Mesothelial cell of epicardium (in vitro differentiated cells): ENCODE measurements at places on chromosomes 13 and 19.

GRCh38 chr13:76864259-76864658, 21.9 kb downstream of the KCTD12 start:
- H3K36me3 ChIP-seq, result no peaks in the 10 kb centered on the region
- no peaks in the 10 kb centered on the region for H3K4me1 ChIP-seq
- no peak overlapping the region for H3K27ac ChIP-seq
- peaks cover 8% of the 10 kb centered on the region for H3K27me3 ChIP-seq

- H3K36me3 ChIP-seq, result peaks cover 5% of the 10 kb centered on the region
- no peak for DNase-seq
- no peaks in the 10 kb centered on the region for H3K27me3 ChIP-seq
- H3K4me3 ChIP-seq, result no peak overlapping the region
- H3K27ac ChIP-seq, result no peak overlapping the region
- peaks cover 21% of the 10 kb centered on the region for H3K4me1 ChIP-seq
Observed at GRCh38 chr13:79642596-79642995, 161.6 kb downstream of the NDFIP2 start.

DNA sequence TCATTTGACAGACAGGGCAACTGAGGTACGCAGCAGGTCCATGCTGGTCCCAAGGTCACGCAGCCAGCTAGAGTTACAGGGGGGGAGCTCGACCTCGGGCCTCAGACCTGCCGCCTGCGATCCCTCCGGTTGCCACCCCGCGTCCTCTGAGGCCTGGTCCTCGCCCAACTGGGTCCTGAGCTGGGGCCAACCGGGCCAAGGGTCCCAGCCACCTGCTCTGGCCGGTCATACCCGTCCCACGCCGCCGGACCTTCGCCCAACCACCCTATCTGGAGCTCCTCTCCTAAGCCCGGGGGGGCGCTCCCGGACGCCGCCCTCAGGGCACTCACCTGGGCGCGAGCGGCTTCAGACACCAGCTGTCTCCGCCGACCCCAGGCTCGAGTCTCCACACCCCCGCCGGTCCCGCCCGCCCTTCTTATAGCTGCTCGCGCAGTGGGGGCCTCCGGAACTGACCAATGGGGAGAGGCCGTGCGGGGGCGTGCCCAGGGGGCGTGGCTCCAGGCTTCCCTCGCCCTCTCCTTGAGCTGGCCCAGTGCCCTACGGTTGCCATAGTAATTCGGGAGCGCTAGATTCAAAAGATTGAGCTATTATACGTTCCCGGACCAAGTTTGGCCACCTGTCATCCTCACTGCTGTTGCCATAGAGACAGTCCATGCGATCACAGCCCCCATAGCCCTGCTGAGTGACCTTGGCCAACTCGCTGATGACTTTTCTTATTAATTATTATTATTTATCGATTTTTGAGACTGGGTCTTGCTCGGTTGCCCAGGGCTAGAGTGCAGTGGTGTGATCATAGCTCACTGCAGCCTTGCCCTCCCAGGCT, at the start of gene PLIN5:
Gene PLIN5 (minus strand): TSS at position 389 of the 823 bp plus-strand sequence. CDS start 1,150 bp downstream, outside the sequence.
- H3K4me3 ChIP-seq, result no peak within 1 kb of the TSS
- no peak within 1 kb of the TSS for H3K27ac ChIP-seq
- peaks cover 14% of the 10 kb centered on the region for H3K27me3 ChIP-seq
- peak; percentile 80 for DNase-seq
- peaks cover 4% of the 10 kb centered on the region for H3K4me1 ChIP-seq

DNA sequence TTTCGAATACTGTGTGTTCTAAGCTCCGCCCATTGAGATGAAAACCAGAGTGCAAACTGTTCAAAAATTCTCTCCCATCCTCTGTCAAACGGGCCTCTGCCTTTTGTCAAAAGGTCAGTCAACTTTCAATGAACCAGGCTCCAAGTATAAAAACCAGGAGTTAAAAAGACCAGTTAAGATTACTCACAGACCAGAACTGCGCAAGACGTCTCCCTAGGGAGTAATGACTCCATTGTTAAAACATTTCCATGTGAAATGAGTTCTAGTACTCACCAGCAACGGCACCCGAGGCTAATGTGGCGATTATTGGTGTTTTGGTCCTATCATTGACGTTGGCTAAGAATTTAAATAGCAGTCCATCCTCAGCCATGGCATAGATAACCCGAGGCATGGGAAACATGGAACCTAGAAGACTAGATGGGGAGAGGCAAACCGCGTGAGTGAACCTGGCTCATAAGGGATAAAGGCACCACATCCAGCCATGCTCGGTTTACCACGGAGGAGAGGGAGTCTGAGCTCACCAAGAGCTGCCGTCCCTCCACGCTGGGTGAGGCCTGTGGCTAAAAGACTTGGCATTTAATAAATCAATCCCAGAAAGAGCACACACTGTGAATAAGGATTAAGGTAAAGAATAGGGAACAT, 73.3 kb downstream of the SLC7A1 start:
- H3K36me3 ChIP-seq, result peaks cover 17% of the 10 kb centered on the region
- H3K4me3 ChIP-seq, result no peak overlapping the region
- no peaks in the 10 kb centered on the region for H3K27me3 ChIP-seq

GRCh38 chr13:112252804-112253590, 123.2 kb upstream of the SPACA7 start:
- no peak for DNase-seq
- H3K27ac ChIP-seq, result no peak overlapping the region
- H3K4me1 ChIP-seq, result no peaks in the 10 kb centered on the region
- peaks cover 53% of the 10 kb centered on the region for H3K27me3 ChIP-seq

DNA sequence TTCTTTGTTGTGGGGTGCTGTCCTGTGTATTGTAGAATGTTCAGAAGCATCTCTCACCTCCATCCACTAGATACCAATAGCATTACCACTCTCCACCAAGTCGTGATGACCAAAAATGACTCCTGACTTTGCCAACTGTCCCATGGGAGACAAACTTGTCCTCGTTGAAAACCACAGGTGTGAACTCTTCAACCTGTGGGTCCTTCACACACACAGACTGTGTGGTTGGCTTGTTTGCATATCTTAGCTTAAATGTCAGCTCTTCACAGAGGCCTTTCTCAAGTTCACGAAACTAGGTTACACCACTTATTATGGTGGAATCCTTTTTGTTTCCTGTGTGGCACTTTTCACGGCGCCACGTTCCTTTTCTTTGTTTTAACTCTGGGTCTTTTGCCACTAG, 6.8 kb downstream of the GPC5 start:
- H3K4me3 ChIP-seq, result no peak overlapping the region
- no peak overlapping the region for H3K27ac ChIP-seq
- H3K27me3 ChIP-seq, result peaks cover 60% of the 10 kb centered on the region
- no peak for DNase-seq
- H3K4me1 ChIP-seq, result no peaks in the 10 kb centered on the region

- H3K36me3 ChIP-seq, result no peaks in the 10 kb centered on the region
- peaks cover 21% of the 10 kb centered on the region for H3K27me3 ChIP-seq
- no peak overlapping the region for H3K27ac ChIP-seq
- no peak for DNase-seq
- no peak overlapping the region for H3K4me3 ChIP-seq
Observed at GRCh38 chr19:51127755-51128154, 3.0 kb downstream of the SIGLEC9 start.

- DNase-seq, result no peak
- H3K27ac ChIP-seq, result peak overlapping the region; percentile 81
- H3K27me3 ChIP-seq, result peaks cover 3% of the 10 kb centered on the region
- no peaks in the 10 kb centered on the region for H3K36me3 ChIP-seq
- H3K4me1 ChIP-seq, result peaks cover 50% of the 10 kb centered on the region
Observed at GRCh38 chr19:35438096-35438495, 10.0 kb upstream of the FFAR2 start.

DNA sequence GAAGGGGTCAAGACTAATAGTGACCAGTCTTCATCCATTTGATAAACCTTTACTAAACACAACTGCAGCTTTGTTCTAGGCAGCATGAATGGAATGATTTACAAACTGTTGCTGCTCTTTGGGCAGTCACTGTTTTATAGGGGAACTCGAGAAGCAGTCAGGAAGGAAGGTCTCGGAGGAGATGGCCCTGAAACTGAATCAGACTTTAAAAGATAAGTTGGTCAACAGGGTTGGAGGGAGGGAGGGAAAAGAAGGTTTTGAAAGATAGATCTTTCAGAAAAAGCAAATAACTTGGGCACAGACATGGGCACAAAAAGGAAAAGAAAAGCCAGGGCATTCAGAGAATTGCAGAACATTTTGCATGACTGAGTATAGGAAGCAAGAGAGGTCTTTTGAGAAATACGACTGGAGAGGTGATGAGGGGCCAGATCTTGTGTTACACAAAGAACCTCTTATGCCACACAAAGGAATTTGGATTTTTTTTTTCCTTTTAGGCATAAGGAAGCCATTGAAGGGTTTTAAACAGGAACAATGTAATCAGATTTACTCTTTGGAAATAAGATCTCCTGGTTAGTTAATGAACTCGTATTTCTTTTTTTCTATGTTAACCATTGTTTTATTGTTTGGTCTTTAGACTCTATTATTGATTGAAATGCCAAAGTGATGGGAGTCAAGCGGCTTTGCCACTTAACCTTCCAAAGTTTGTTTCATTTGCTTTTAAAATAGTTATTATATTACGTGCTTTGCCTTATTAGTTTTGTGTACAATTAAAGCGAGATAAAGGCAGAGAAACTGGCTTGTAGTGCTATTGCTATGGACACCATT, 37.5 kb upstream of the SACS start:
- H3K27me3 ChIP-seq, result no peaks in the 10 kb centered on the region
- H3K4me3 ChIP-seq, result no peak overlapping the region
- peaks cover 56% of the 10 kb centered on the region for H3K4me1 ChIP-seq
- H3K27ac ChIP-seq, result peak overlapping the region; percentile 73
- peaks cover 2% of the 10 kb centered on the region for H3K36me3 ChIP-seq

DNA sequence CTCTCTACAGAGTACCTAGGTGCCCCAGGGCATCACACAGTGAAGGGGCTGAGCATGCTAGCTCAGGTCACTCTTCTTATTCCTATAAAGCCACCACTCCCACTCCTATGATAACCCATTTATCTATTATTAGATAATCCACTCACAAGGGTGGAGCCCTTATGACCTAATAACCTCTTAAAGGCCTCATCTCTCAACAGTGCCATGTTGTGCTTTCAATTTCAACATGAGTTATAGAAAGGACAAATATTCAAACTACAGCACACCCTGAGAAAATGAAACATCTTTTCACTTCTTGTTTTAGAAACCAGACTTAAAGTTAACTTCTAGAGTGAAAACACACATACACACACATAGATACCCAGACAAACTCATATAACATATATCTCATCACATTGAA, 1494.9 kb upstream of the MIR17HG start:
- peaks cover 22% of the 10 kb centered on the region for H3K4me1 ChIP-seq
- no peak overlapping the region for H3K27ac ChIP-seq
- H3K36me3 ChIP-seq, result no peaks in the 10 kb centered on the region
- DNase-seq, result no peak
- H3K4me3 ChIP-seq, result no peak overlapping the region

DNA sequence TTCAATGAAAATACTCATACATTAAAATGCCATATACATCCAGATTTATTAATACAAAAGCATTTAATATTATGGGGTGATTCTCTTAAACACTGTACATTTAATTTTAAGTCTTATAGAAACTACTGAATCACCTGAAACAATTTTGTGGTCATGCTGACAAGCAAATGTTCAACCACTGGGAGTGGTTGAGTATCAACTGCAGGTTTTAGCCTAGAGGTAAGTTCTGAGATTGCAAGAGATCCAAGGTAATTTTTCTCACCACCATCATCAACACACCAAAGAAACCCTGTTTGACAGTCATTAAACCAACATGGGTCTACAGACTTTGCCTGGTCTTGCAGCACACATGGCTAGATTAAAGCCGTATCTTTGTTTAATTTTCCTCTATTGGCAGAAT, 196.3 kb downstream of the LHFPL6 start:
- no peaks in the 10 kb centered on the region for H3K36me3 ChIP-seq
- no peak overlapping the region for H3K27ac ChIP-seq

- H3K4me3 ChIP-seq, result no peak overlapping the region
- no peaks in the 10 kb centered on the region for H3K36me3 ChIP-seq
- no peak for DNase-seq
- no peaks in the 10 kb centered on the region for H3K27me3 ChIP-seq
- H3K4me1 ChIP-seq, result peaks cover 3% of the 10 kb centered on the region
Observed at GRCh38 chr13:31056644-31057271, 104.9 kb downstream of the HSPH1 start.

DNA sequence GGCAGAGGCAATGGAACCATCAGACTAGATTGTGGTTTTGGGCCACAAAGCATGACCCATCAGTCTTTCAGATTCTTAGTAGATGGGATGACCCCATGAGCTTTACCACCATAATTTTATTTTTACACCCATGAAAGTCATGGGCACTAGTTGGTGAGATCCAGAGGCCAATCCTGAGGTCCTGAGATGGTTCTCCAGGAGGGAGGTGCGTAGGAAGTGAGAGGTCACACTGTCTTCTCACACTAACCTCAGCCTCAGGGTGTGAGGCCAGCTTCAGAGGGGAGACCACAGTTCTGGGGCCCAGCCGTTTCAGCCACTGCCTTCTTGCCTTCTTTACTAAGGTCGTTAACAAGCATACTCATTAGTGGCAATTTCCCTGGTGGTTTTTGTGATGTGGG, 106.4 kb downstream of the AKAP11 start:
- H3K4me1 ChIP-seq, result no peaks in the 10 kb centered on the region
- no peak overlapping the region for H3K4me3 ChIP-seq
- peaks cover 23% of the 10 kb centered on the region for H3K27me3 ChIP-seq
- no peak overlapping the region for H3K27ac ChIP-seq
- no peak for DNase-seq

- no peaks in the 10 kb centered on the region for H3K36me3 ChIP-seq
- peaks cover 10% of the 10 kb centered on the region for H3K4me1 ChIP-seq
- H3K27me3 ChIP-seq, result peaks cover 83% of the 10 kb centered on the region
- DNase-seq, result no peak
- peak overlapping the region; percentile 70 for H3K4me3 ChIP-seq
- no peak overlapping the region for H3K27ac ChIP-seq
Observed at GRCh38 chr19:50551034-50551714, 17.1 kb downstream of the LRRC4B start.

DNA sequence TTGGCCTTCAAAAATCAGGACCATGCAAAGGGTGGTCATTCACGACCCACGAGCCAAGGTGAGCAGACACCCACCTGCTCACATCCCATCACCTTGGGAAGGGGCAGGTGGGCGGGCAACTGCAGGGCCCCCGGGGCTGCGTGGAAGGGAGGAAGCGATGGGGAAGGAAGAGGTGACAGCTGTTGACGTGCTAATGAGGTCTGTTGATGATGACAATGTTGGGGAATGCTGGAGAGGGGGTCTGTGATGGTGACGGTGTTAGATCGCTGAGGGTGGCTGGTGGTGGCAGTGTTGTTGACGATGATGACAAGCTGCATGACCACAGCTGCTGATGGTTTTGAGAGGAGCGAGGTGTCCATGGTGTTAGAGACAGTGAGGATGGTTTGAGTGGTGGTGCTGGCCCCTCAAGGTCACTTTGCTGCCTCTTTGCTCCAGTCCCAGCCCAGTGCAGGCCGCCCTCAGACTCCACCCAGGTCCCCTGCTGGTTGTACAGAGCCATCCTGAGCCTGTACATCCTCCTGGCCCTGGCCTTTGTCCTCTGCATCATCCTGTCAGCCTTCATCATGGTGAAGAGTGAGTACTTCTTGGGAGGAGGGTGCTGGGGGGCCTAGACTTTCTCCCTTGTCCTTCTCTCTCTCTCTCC, 900 bp downstream of the MCEMP1 start:
- no peak overlapping the region for H3K4me3 ChIP-seq
- peaks cover 6% of the 10 kb centered on the region for H3K4me1 ChIP-seq
- no peak overlapping the region for H3K27ac ChIP-seq
- H3K36me3 ChIP-seq, result peaks cover 4% of the 10 kb centered on the region
